ENCODE measurements at places on chromosomes 4 and X. TPM values are rescaled to one million over a fixed set of nuclear protein-coding genes. Genes with fewer than 3 reads are reported as not detected.

The FRMPD4 gene
- not detected for total RNA-seq

The CLTRN gene
- 0.40 TPM for total RNA-seq

GRCh38 chrX:129540068-129540653, at the start of gene OCRL:
OCRL (plus strand) TSS chrX:129540259; CDS start chrX:129540440, 181 bp downstream.
- no peaks in the 10 kb centered on the region for H3K36me3 ChIP-seq
- H3K27me3 ChIP-seq: no peaks in the 10 kb centered on the region
- no peaks in the 10 kb centered on the region for H3K4me1 ChIP-seq
- H3K4me3 ChIP-seq: peak within 1 kb of the TSS; percentile 48

DNA sequence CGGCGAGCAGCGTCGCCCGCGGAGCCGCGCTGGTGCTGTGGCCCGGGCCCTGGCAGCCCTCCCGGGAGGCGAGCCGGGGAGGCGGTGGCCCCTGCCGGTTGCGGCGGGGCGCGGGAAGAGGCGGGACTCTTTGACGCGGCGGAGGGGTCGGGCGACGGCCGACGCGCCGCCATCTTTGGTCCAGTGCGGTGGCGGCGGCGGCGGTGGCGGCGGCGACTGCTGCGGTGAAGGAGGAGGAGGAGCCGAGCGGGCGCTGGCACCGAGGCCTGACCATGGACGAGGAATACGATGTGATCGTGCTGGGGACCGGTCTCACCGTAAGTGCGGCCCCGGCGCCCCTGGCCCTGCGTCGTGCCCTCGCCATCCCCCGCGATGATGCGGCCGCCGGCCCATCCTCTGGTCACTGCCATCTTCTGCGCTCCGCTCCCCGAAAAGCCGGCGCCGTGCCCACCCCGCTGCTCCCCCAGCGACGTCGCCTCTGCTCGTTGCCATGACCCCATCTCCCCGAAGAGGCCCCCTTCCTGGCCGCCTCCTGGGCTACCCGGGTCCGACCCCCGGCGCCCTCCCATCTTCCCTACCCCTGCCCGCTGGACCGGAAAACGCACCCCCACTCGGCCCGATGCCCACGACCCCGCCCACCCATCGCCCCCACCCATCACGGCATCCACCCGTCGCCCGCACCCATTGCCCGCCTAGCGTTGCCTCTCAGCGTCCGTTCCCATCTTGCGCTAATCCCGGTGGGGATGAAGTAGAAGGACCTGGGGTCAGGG, at the start of gene GDI1:
TSS of gene GDI1 (plus strand) at position 172 of the 770 bp plus-strand sequence. CDS start at position 273, 101 bp downstream.
- peak; percentile 59 for DNase-seq
- peak within 1 kb of the TSS; percentile 78 for H3K27ac ChIP-seq
- no peaks in the 10 kb centered on the region for H3K27me3 ChIP-seq
- peaks cover 10% of the 10 kb centered on the region for H3K36me3 ChIP-seq

DNA sequence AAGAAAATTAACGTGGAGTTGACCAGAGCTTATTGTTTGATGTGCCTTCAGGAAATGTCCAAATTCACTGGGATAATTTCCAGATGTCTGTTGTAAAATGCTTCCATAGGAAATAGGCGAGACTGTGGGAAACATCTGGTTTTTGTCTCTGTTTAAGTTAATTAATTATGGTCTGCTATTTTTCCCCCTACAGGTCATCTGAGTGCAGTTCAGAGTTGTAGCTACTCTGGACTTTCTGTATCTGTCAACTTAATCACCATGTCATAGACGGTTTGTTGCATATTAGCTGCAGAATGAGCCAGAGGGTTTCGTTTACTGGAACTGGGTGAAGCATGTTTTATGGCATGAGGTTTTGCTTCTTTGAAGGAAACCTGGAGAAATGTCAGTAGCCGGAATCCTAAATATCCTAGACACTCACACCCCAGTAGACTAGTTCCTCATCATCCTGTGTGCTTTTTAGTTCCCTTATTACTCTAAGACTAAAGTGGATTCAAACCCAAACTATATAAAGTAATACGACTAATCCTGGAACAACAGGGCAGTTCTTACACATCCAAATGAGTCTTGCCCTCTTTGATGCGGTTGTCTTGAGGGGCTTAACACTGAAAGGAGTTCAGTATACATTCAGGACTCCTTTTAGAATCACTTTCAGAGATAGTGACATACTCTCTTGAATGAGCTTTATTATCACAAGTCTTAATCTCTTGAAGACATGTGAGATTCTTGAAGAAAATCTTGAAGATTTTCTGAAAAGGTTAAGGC, 62.5 kb downstream of the PPEF1 start:
- no peak overlapping the region for H3K4me3 ChIP-seq
- H3K36me3 ChIP-seq: no peaks in the 10 kb centered on the region
- no peaks in the 10 kb centered on the region for H3K27me3 ChIP-seq
- no peak overlapping the region for H3K27ac ChIP-seq
- H3K4me1 ChIP-seq: no peaks in the 10 kb centered on the region
